Left renal pelvis (tissue), 4 donors: ENCODE measurements at places on chromosomes 6 and 20. TPM values are rescaled to one million over a fixed set of nuclear protein-coding genes. Genes with fewer than 3 reads are reported as not detected.

DNA sequence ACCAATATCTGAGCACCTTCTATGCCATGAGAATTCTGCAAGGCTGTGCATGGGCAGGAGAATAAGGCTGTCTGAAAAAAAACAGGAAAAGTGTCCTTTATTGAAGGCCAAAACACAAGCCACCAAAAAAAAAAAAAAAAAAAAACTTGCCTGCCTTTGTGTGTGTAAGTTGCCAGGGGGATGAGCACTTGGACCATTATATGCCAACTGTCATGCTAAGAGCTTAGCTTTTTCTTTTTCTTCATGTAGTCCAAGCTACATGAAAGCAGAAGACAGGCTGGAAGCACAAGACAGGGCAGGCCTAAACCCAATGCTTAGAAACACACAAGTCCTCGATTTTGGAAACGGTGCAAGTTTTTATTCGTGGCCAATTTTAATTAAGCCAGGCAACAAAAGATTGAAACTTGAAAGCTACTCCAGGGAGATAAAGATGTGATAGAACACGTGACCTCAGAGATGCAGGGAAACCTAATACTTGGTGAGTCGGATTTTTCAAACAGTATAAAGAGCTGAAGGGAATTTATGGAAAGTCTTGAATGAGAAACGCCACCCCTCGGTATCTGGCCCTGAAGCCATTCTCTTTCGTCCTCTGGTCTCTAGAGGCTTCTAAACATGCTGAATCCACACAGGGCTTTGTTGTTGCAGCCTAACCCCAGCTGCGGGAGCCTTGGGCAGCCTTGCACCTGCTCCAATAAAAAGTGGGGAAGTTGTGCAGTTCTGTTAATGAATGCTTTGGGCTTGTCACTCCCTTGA lies 8.6 kb downstream of the BMP7 start:
- no peak for DNase-seq

- no peak for DNase-seq
Observed at GRCh38 chr20:13455713-13456112, 183.0 kb downstream of the TASP1 start.

DNA sequence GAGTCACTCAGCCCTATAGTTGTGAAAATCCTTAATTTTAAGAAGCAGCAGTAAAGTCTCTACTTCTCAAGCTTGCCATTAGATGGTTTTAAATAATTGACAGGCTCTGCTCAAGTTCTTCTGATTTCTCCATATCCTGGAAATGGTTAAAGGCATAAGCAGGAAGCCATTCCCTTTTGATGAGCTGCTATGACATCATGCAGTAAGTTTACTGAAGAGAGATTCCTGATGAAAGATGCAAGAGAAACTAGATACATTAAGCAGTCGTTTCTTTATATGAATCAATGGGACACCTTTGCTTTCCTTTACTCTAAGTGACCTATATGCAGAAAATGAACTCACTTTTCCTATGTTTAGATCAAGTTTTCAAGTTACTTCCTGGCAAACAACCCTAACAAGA lies 9.8 kb downstream of the POPDC3 start:
- no peak for DNase-seq

Gene ECT2L
- 0.20 TPM for polyA plus RNA-seq

Gene CASS4
- polyA plus RNA-seq: 0.63 TPM
